ENCODE measurements at places on chromosomes 3 and 15.

DNA sequence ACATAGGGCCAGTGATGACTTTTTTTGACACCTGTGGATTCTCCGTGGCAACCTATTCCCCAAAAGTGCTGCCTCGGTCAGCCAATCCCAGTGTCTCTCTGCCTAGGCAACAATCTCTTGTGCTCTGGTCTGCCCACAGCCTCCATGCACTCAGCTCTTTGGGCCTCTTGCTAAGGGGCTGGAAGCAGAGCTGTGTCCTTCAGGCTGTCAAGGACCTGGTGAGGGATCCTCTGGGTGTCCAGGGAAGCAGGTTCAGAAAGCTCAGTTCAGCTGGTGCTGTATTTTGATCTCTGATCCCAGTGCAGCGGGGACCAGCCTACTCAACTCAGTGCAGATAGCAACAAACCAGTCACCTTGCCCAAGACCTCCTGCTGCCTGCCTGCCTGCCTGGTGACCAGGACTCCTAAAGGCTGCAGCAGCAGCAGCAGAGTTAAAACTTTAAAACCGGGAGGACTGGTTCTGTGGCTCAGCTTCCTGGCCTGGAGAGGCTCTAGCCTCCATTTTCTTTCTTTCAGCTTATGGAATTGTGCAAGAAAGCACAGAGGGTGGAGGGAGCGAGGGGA lies 6.2 kb downstream of the PAK6 start:
- no peak for DNase-seq

DNA sequence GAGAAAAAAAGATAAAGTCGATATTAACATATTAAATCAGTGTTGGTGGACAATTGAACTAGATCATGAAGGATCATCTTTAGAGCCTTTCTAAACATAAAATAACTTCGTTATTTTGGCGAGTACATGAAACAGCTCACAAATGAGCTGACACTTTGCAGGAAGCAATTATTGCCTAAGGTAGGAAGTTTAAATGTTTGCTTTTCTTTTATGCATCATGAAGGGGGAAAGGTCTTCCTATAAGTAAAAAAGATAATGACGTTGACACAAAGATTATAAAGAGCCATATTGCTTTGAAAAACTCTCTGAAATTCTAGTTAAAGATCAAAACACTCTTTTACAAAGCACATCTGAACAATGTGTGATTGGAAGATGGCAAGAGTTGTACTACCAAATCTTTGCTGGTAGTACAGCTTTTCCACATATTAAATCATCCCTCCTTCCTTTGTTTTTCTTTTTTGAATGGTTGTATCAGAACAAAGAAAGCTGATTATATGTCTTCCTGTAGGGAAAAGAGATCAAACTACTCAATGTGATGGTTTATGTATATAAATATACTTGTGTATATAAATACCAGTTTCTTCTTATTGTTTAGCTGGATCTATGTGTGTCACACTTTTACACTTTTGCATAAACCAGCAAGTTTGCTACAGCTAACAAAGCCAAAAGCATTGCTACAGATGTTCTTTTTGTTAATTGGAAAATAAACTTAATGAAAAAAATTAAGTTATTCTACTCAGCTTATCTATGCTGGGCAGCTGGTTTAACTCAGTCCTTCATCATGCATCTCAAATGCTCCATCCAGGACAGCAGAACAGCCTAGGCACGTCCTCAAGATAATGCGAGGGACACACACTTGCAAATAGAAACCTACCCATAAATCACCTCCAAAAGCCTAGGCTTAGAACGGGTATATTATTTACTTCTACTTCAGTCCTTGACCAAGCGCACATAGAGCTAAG lies 850.8 kb upstream of the ROBO1 start:
- DNase-seq, result no peak

DNA sequence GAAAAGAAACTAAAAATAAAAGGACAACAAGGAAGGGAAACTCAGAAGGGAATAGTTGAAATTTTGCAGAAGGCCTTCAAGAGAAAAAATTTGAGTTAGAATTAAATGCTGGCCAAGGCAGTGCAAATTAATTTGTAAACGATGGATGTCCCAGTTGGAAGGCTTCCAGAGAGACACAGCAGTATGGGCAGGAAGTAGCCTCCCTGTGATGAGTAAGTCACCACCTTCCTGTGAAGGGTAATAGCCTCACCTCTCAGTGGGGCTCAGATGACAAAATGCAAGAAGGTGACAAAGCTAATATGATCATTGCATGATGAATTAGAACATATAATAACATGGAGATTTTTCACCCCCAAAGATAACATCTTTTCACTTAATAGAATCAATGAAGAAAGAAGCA lies 27.3 kb upstream of the TMCO5A start:
- no peak for DNase-seq

- no peak for DNase-seq
Observed at GRCh38 chr3:127739347-127740135, 66.8 kb downstream of the ABTB1 start.

- DNase-seq, result no peak
Observed at GRCh38 chr3:167761302-167761701, 25.8 kb downstream of the SERPINI1 start.

- no peak for DNase-seq
Observed at GRCh38 chr3:81502236-81502635, 259.2 kb downstream of the GBE1 start.

GRCh38 chr3:174023421-174023820 lies 625.9 kb downstream of the NLGN1 start:
- no peak for DNase-seq

GRCh38 chr15:92900731-92901071 lies 577 bp downstream of the CHD2 start:
- DNase-seq, result no peak

GRCh38 chr3:74033381-74033780 lies 408.6 kb upstream of the PDZRN3 start:
- DNase-seq, result no peak

GRCh38 chr15:58077427-58077826 lies 11.9 kb upstream of the ALDH1A2 start:
- no peak for DNase-seq

DNA sequence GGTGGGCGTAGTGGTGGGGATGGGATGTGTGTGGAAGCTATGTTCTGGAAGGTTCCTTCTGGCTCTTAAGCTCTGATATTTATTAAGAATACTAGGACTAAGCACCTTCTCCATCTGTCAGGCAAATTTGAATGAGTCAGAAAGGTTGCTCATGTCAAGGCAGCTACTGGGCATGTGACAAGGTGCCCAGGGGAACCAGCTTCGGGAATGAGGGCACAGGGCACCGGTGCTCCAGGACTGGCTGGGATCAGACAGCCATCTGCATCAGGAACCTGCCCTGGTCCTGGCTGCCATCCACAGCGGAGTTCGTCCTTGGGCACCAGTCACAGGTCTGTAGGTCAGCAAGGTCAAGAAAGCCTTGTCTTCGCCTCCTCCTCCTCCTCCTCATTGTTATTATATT lies 32.5 kb downstream of the CA12 start:
- no peak for DNase-seq

DNA sequence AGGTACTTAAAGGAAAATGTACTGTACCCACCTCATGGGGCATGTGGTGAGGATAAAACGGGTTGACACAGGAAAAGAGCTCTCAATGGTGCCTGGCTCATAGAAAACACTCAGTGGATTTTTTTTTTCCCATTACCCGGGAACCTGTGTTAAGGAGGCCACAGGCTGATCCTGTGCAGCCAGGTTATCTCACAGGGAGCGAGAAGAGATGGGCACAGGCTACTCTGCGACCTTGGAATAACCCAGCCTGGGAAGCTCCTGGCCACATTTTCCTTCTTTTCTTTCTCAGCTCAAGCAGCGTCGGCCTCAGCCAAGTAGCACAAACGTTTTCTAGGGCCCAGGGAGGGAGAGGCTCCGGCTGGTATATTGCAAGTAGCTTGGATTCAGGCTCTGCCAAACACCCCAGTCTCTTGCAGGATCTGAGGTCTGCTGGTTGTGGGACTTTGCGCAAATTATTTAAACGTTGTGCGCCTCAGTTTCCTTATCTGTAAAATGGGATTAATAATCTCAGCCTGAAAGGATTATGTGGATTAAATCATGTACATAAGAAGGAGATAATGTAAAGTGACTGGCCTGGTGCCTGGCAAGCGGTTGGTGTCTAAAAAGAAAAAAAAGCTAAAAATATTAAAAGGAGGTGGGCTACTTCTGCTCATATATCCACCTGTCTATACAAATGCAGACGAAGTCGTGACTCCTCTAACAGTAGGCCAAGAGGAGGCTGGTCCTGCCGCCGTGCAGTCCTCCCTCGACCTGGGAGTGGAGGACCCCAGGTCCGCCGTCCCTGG lies 2.2 kb downstream of the FURIN start:
- no peak for DNase-seq

Data from CD4-positive, alpha-beta T cell treated with Interleukin-15 for 1 hour (primary cell).